Vein endothelial cell (primary cell): ENCODE measurements at places on chromosomes 4 and X. TPM values are rescaled to one million over a fixed set of nuclear protein-coding genes. Genes with fewer than 3 reads are reported as not detected.

KIF4A gene
- total RNA-seq = 7.5 and 15.8 TPM in 2 replicates

SLITRK4 gene
- 2.5 and 3.9 TPM in 2 replicates for total RNA-seq

RP2 gene
- total RNA-seq = 24.8 and 38.2 TPM in 2 replicates

FMR1NB gene
- total RNA-seq = not detected in 2 replicates

SORBS2 gene
- 168 and 191 TPM in 2 replicates for total RNA-seq

MAGED4 gene
- total RNA-seq = 7.0 and 15.7 TPM in 2 replicates

PPARGC1A gene
- total RNA-seq = under 0.01 TPM in 1 of 2 replicates, not detected in the other

MAGEA2 gene
- not detected in 2 replicates for total RNA-seq

ADH4 gene
- not detected in 2 replicates for total RNA-seq

IQCM gene
- total RNA-seq = not detected in 2 replicates

NALF2 gene
- 0.10 TPM in 1 of 2 replicates, not detected in the other for total RNA-seq

ODAPH gene
- not detected in 2 replicates for total RNA-seq

TSPAN5 gene
- total RNA-seq = 45.9 and 51.0 TPM in 2 replicates

SPANXC gene
- total RNA-seq = not detected in 2 replicates

NIPAL1 gene
- total RNA-seq = 0.65 and 1.1 TPM in 2 replicates

RNF175 gene
- total RNA-seq = 0.10 TPM in 1 of 2 replicates, not detected in the other

CHIC1 gene
- total RNA-seq = 9.8 and 11.8 TPM in 2 replicates

CDK16 gene
- 99.8 and 126 TPM in 2 replicates for total RNA-seq

MAGEC2 gene
- total RNA-seq = not detected in 2 replicates

SLC7A11 gene
- 76.1 and 102 TPM in 2 replicates for total RNA-seq

PPP2R2C gene
- 0.10 and 0.33 TPM in 2 replicates for total RNA-seq

PHOX2B gene
- not detected in 2 replicates for total RNA-seq

DCAF12L2 gene
- total RNA-seq = 0.33 TPM in 1 of 2 replicates, not detected in the other

CT45A1 gene
- total RNA-seq = not detected in 2 replicates

ART3 gene
- total RNA-seq = 0.33 TPM in 1 of 2 replicates, not detected in the other

NLGN4X gene
- not detected in 2 replicates for total RNA-seq

CYSLTR1 gene
- not detected in 2 replicates for total RNA-seq

MTNR1A gene
- total RNA-seq = not detected in 2 replicates
